Fibroblast of skin of left quadriceps (primary cell): ENCODE measurements at places on chromosomes 12 and 14.

DNA sequence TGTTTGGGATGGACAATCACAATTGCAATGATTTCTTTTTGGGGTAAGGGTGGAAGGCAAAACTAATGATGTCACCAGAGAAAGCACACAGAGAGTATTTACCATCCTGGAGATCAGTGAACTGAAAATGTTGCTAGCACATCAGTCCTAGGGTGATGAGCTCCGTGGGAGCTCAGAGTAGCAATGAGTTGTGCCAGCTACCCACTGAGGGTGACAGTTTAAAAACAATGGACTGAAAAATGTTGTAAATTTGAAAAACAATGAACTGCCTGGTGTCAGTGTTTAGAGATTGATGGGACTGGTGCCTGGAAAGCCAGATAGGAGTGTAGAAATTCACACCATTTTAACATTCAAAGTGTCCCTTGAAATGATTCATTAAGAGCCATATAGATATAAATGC lies 198.5 kb downstream of the ATP23 start:
- DNase-seq = no peak

DNA sequence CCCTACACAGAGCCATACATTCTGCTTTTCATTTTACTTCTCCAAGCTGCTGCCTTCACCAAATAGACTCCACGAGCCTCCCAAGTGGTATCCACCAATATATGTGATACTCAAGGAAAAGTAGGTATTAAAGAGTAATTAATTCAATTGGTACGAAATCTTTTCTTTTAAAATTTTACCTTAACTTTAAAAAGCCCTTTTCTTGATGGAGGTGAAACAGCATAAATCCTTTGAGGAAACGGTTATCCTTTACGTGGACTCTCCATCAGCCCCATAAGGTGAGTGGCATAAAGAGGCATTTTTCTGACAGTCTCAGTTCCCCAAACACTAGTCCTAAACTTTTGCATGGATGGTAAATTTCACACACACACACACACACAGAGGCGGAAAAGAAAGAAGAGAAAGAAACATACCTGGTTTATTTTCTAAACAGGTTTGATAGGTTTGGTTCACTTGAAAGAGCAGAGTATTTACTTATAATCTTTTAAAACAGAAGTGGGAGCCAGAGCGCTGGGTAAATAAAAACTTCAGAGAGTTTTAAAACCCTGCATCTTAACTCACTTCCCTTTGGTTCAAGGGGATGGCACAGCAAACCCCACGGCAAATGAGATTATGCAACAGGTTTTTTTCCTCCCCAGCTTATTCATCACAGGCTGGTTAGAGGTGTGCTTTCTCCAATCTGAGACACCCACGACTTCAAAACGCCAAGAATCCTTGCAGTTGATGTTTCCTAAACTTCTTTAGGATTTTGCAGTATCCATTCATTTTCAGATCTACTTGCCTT lies 1.9 kb downstream of the DUSP16 start:
- DNase-seq = no peak

DNA sequence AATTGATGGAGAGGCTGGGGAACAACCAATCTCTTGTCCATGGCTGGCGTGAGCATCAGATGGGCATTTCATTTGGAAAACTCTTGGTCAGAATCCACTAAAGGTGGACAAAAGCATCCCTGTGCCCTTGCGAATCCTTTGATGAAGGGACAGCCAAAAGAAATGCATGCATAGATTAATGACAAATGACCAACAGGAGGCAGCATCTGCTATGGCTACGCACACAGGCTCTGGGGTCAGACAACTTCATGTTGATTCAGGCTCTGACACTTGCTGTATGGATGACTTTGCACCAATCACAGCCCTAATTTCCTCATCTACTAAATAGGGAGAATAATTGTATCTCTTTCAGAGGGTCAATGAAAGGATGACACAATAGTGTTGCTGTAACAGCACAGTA lies 117.5 kb downstream of the ASCL4 start:
- DNase-seq = no peak

DNA sequence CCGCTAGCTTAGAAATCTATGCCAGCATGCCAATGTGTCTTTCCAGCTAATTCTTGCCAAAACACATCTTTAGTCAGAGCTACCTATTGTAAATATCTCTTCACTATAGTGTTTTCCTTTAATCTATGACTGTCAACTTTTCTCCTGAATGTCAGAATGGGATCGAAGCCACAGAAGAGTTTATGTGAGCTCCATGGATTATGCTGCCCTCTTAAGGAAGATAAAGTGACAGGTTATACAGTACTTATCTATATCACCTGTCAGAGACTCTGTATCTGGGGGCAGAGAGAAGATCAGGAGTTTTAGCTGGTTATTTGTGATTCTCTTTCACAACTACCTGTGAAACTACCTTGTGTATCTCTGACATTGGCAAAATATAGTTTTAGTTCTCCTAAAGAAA lies 204.3 kb upstream of the SEL1L start:
- no peak for DNase-seq
